Left ventricle myocardium superior (tissue), 1 donor: ENCODE measurements at places on chromosomes 1 and 21. TPM values are rescaled to one million over a fixed set of nuclear protein-coding genes. Genes with fewer than 3 reads are reported as not detected.
A peak's percentile ranks its signal among the peaks of the same experiment; 100 is the strongest.

Gene VHLL
- not detected for total RNA-seq

Gene TSACC
- not detected for total RNA-seq

GRCh38 chr1:66033781-66034180, 241.1 kb downstream of the PDE4B start:
- no peak for DNase-seq

GRCh38 chr1:220385158-220385557, 112.9 kb upstream of the RAB3GAP2 start:
- DNase-seq: no peak

GRCh38 chr21:33441489-33442477, 38.0 kb downstream of the TMEM50B start:
- DNase-seq: peak; percentile 55

DNA sequence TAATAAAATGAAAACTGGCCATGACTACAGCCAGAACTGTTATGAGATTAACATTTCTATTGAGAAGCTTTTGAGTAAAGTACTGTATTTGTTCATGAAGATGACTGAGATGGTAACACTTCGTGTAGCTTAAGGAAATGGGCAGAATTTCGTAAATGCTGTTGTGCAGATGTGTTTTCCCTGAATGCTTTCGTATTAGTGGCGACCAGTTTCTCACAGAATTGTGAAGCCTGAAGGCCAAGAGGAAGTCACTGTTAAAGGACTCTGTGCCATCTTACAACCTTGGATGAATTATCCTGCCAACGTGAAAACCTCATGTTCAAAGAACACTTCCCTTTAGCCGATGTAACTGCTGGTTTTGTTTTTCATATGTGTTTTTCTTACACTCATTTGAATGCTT, 164.0 kb downstream of the NEK7 start:
- no peak for DNase-seq

DNA sequence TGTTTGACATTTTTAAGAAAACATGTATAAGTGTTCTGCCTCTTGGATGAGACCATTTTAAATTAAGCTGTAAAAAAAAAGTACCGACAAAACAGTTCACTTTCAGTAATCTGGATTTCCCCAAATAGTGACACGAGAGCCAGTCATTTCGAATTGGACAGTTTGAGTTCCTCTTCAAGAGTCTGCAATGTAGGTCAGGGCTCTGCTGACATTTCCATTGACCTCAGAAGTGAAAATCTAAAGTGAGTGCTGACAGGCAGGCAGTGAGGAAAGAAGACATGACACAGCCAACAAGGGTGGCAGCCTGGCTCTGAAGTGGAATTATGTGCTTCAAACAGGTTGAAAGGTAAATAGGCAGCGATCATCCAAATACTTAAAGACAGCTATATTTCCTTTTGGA, at the start of gene IL23R:
Gene IL23R, plus strand, starts transcription at position 259 of the 400 bp plus-strand sequence. CDS start 1,667 bp downstream, outside the sequence.
- DNase-seq: peak; percentile 39

GRCh38 chr1:223771814-223772770, 59.8 kb downstream of the CAPN2 start:
- peak; percentile 71 for DNase-seq

DNA sequence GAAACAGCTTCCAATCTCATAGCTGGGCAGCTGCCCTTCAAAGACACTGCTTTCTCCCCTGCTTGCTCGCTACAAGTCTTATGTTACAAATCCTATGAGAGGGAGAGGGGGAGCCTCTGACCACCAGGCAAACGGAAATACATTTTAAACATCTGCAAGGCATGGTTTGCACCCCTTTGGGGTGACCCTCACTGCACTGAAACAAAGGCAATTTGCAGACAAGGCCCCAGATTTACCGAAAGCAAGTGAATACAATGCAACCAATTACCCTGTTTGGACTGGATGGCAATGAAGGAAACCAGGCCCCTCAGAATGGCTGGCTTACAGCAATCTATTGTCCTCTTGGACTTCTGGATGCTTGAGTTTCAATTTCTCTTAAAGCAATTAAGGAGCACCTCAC, 11.8 kb upstream of the ATP13A2 start:
- DNase-seq: no peak

DNA sequence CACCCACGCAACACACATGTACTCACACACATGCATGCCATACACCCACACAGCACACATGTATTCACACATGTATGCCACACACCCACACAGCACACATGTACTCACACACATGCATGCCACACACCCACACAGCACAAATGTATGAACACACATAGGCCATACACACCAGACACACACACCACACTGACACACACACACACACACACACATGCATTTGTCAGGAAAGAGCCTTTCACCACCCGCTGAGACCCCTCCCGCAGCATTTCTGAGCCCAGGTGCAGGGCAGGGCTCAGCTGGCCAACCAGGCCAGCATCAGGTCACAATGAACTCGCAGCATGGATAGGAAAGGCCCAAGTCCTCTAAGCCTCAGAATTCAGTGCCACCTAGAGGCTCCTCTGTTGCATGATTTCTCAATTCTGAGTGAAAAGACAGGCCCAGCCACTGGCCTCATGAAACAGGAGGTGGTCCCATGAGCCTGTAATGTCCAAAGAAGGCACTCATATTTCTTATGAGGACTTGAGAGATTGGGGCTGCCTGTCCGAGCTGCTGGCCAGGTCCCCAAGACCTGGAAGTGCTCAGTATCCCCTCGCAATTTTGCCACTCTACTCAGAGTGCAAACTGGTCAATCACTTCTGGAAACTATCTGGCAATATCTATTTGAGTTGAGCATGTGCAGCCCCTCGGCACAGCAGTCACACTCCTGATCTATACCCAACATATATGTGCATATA, 57.3 kb downstream of the PSMG1 start:
- no peak for DNase-seq

GRCh38 chr1:66521721-66522365, 12.1 kb upstream of the SGIP1 start:
- no peak for DNase-seq

GRCh38 chr1:113041569-113042284, 31.3 kb upstream of the LRIG2 start:
- DNase-seq: no peak

GRCh38 chr1:100400404-100400803, 48.1 kb downstream of the CDC14A start:
- DNase-seq: peak; percentile 31

DNA sequence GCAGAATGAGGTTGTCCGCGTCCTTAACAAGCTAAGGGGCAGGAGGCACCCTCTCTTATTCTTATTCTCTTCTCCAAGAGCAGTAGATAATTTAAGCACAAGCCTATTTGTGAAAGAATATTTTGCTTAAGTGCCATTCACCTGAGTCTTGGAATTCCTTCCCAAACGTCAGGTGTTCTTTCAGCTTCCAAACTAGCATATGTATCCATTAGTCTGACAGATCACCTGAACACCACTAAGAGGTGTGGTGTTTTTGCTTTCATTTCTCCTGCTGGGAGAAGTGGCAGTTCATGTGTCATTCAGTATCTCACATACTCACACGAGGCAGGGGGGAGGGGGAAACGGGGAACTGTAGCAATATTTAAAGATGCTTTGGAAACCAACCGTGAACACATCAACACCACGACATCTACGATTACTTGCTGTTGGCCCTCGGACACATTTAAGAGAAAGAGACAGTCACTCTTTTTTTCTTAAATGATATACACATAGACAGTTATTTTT, 45.5 kb upstream of the RBM15 start:
- no peak for DNase-seq
